ENCODE measurements at places on chromosomes 6 and 20.

- no peak for DNase-seq
These were observed 65.3 kb downstream of the EDN3 start for GRCh38 chr20:59365611-59366285.

DNA sequence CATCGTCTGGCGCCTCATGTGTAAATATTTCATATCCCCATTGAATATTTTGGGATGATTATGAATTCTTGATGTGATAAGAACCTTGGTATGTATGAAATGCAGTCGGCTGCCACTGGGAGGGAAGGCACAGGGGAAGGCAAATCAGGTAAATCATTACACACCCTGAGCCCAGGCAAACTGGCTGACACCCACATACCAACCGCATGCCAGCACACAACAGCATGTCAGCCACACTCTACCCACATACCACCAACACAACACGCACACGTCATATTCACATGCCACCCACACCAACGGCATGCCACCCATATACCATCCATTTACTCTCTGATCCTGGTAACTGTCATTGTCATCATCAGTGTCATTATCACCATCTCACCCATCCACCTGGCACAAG is 28.3 kb upstream of the MDGA1 start:
- no peak for DNase-seq

DNA sequence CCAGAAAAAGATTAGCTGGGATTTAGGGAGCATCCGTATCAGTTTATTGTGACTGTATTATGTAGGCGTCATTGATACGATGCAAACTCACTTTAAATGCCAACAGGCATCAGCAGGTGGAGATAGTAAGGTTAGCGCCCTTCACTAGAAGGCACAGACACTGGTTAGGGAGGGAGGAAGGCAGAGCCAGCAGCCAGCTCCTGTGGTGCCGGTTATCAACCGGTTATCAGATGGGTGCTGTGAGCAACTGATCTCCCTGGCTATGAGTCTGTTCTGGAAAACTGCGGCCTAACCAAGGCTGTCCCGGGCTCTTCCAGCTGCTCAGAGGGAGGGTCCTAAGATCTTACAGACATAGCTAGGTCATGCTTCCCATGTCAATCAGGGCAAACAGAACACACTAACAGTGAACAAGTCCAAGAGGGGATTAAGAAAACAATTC is 47.5 kb upstream of the CD93 start:
- no peak for DNase-seq

GRCh38 chr6:132669690-132670291 is 10.8 kb upstream of the TAAR1 start:
- DNase-seq = peak; percentile 35

- DNase-seq = no peak
These were observed 297.7 kb downstream of the DOK5 start for GRCh38 chr20:54772893-54773642.

DNA sequence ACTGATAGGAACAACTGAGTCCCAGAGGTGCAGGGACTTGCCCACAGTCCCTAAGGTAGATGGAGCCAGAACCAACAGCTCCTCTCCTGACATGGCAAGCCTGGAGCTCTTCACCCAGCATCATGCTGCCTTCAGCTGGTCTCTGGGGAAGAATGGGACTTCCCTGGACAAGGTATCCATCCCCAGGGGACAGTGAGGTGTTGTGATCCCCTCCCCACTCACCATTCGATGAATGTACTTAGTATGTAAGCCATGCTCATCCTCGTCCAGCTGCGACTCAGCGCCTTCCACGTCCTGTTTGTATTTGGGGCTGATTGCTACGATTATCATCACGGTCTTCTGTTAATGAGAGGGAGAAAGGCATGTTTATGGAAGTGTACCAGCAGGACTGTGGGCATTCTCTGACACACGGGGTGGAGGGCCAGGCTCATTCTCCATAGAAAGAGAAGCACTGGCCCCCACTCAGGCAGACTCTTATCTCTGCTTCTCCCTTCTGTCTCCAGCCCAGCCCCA is 39.4 kb downstream of the TRAF3IP2 start:
- DNase-seq = no peak
